ENCODE measurements at places on chromosomes 3 and 15.

GRCh38 chr15:25774871-25775270 is 88.3 kb downstream of the ATP10A start:
- DNase-seq = no peak

GRCh38 chr3:152151216-152151876 is 117.4 kb upstream of the MBNL1 start:
- peak; percentile 14 for DNase-seq

DNA sequence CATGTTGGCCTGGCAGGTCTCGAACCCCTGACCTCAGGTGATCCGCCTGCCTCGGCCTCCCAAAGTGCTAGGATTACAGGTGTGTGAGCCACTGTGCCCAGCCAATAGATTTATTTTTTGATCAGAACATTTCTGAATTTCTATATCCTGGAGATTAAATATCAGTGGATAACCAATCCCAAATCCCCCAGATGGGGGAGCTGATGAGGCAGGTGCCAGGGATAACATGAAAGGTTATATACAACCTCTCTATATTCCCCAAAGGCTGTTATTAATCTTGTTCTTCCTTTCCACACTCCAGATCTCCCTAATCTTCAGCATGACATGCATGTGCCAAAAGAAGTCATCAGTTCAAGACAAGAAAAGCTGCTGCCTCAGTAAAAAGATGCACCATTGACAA is 112.3 kb downstream of the WDR76 start:
- DNase-seq = no peak

DNA sequence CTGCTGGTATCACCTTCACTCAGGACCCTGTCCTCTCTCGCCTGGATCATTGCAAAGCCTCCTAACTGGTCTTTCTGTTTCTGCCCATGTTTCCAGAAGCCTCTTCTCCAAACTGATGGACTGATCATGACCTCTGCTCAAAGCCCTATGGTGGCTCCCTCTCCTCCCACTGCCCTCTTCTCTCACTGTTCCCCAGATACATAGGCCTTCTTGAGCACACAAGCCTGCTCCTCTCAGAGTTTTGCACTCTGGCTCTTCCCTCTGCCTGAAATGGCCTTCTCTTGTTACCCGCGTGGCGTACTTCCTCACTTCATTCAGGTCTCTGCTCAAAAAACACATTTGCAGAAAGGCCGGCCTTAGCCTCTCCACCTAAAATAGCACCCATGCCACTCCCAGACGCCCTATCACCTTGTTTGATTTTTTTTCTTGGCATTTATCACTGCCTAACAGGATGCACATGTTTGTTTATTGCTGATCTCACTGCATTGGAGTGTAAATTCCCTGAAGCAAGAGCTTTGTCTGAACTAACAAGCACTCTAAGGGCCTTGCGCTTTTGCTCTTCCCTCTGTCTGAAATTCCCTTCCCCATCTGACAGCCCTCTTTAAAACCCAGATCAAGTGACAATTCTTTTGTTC is 1.4 kb upstream of the ETFA start:
- no peak for DNase-seq

DNA sequence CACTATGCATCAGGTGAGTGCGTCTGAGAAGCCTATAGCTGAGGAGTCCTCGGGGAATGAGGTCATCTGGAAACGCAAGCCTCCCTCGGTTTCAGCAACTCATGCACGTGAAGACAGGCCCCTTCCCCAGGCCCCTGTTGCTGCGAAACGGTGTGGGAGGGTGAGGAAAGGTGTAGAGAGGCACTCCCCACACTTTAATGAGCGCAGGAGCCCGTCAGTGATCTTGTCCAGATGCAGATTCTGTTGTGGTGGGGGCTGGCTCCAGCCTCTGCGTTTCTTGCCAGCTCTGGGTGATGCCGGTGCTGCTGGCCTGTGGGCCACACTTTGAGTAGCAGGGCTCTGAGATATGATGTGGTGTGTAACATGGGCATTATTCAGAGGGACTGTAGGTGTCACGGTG is 38.6 kb upstream of the LACTB start:
- no peak for DNase-seq

DNA sequence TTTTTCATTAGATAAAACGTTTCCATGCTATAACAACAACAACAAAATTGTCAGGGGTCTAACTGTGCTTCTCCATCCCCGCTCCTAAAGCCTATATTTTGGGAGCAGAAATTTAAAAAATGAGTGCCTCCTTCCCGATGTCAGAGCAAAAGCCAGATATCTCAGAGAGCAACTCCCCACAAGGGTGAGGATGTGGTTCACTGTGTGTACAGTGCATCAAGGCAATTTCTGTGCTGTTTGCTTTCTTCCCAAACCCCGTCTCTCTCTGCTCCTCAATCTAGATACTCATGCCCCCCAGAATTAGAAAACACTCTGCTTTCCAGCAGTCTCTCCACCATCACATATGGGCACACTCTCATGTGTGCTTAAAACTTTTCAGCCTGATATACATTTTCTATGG is 76.7 kb upstream of the MBNL1 start:
- DNase-seq = no peak

- no peak for DNase-seq
These were observed 30.8 kb downstream of the CCDC80 start for GRCh38 chr3:112610121-112610520.

- DNase-seq = no peak
These were observed 192.5 kb upstream of the CGNL1 start for GRCh38 chr15:57183614-57184344.

GRCh38 chr15:26015516-26016075 is 152.5 kb upstream of the ATP10A start:
- DNase-seq = no peak

- no peak for DNase-seq
These were observed 122.9 kb upstream of the LIPC start for GRCh38 chr15:58308742-58309355.

- DNase-seq = no peak
These were observed 93.2 kb downstream of the TP63 start for GRCh38 chr3:189724356-189724755.

DNA sequence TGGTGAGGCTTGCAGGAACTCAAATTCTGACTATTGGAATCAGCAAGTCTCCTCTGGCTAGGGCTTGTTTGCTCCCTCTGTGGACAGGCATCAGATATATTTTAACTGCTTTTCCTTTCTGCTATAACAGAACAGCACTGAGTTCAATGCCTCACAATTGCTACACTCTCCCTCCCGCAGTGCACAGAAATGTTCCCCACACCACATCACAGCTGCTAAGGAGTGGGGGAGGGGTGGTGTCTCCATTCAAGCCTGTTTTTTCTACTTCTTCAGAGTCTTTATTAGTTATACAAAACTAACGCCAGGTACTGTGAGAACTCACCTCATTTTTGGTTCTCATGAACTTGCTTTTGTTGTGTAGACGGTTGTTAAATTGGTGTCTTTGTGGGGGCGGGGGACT is 68.5 kb downstream of the BCHE start:
- DNase-seq = no peak

DNA sequence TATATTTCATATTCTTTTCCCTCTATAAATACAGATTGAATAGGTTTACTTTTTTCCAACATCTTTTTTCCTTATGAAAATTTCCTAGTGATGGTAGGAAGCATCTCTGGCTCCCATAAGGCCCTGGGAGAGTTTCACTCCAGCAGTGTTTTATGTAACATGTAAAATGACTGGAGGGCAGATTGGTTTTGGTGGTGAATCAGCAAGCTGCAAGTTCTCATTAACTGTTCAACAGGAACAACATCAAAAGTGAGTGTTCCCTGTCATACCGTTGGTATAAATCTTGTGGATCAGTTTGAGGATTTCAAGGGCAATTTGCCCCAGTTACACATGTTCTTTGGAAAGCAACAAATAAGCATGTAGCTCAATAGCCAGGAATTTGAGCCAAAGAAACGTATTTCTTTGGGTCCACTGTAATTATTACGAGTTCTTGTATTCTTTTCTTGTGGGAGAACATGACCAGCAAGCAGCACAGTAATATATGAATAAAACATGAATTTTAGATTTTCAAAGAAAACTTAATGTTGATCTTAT is 345.7 kb downstream of the SV2B start:
- DNase-seq = no peak

GRCh38 chr3:190027116-190027515 is 93.6 kb downstream of the P3H2 start:
- DNase-seq = no peak

GRCh38 chr3:149647285-149647684 is 10.5 kb downstream of the WWTR1 start:
- no peak for DNase-seq

GRCh38 chr3:126419886-126420786 is 25.4 kb downstream of the CFAP100 start:
- DNase-seq = no peak

GRCh38 chr3:155230382-155230781 is 63.1 kb downstream of the STRIT1 start:
- no peak for DNase-seq

GRCh38 chr3:104514776-104515175 is 851.9 kb upstream of the ALCAM start:
- no peak for DNase-seq

DNA sequence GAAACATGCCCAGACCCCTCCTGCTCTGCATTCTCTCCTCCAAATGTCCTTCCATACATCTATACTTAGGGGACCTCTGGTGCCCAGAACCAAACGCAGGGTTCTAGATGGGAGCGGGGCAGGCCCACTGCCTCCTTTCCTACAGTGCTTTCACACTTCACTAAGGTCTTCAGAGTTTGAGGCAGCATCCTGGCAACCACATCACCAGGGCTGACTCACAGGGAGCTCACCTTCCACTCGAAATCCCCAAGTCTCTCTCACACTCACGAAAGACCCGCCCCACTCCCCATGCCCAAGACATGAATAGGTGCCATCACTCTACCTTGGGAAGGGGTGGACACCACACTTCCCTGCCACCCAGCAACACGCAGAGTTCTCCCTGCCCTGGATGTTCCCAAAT is 18.9 kb downstream of the HOMER2 start:
- no peak for DNase-seq

GRCh38 chr15:51658664-51659063 is 22.6 kb upstream of the SCG3 start:
- DNase-seq = no peak

DNA sequence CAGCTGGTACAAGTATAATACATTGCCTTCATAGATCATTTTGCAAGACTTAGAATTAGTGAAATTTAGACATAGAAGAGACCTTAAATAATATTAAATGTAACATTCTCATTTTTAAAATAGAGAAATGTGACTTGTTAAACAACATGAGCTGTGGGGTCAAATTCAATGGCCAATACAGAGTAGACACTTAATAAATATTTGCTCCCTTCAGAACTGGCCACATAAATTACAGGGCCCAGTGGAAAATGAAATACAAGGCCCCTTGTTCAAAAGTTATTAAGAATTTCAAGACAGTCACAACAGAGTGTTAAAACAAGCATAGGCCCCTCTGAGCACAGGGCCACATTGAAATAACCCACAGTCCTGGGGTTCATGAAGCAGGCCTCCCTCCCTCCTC is 58.1 kb upstream of the PHLDB2 start:
- no peak for DNase-seq

DNA sequence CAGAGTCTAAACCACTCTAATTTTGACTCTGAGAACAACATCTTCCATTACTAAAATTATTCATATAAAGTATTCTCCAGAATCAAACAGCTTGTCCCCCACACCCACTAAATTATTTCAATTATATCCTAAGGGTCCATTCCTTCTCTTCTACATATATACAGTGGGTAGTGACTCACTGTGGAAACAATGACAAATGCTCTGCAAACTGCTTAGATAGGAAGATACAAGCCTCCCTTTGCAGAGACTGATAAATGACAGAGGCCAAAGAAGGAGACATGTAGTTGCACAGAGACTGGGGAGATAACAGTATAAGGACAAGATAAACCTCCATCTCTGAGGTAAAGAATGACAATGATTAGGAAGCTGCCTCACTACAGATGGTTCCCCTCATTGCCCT is 1087.4 kb downstream of the AGBL1 start:
- DNase-seq = no peak

DNA sequence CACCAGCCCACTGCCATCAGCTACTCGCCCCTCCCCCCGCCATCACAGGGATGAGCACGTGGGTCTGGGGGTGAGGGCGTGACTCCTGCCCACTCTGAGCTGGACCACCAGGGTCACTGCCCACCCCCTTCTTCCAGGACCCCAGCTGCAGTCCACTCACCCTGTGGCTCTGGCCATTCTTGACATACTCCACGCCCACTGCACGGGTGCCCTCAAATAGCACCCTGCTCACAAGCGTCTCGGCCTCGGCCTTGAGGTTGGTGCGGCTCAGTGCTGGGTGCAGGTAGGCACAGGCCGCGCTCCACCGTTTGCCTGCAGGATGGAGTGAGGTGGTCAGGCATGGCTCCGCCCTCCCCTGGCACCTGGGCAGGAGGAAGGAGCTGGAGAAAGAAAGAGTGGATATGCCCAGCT is 23.9 kb downstream of the CHDH start:
- DNase-seq = no peak

GRCh38 chr3:137970914-137971831 is 38.8 kb upstream of the CLDN18 start:
- DNase-seq = peak; percentile 52

- no peak for DNase-seq
These were observed 777.7 kb downstream of the GBE1 start for GRCh38 chr3:80983753-80984152.
